ENCODE measurements at places on chromosomes 2 and 18.
A peak's percentile ranks its signal among the peaks of the same experiment; 100 is the strongest.

- DNase-seq: no peak
Observed at GRCh38 chr2:185511925-185512324, 226.7 kb upstream of the FSIP2 start.

GRCh38 chr2:151315381-151315903, 26.0 kb upstream of the NMI start:
- peak; percentile 16 for DNase-seq

DNA sequence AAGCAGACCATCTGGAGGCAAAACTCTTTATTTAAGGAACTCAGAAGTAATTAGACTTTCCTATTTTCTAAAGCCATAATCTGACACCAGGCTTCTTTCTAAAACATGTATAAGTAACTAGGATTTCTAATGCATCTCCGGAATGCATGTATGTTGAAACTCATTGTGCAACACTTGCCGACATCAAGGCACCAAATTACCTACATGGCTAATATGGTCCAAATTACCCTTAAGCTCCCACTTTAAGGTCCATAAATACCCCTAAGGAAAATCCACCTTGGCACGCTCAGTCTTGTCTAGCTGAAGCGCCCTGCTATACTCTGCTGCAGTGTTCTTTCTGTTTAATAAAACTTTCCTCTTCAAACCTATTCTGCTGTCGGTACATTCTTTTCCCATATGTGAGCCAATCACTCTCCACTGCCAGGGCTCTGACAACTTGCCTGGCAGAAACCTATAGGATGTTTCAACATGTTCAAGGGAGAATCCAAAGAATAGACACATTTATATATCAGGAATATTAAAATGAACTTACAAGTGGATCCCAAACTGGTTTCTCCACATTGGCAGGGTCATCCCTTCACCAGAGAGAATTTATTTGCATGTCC, 171.9 kb downstream of the GALNT1 start:
- no peak for DNase-seq

DNA sequence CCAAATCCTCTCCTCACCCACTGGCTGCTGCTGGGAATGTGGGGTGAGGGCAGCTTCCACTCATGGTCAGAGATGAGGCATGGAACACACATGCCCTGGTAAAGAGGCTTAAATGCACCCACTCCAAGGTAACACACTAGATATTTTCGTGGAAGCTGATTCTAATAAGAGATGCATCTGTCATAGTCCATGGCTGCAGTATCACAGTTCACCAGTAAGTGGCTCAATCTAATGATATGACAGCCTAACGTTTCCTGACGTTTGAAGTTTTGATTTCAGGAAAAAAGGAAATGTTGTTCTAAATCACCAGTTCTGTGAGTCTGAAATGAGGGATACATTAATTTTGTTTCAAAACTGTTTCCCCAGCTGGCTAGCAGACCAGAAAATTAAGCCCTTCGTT, 38.2 kb downstream of the LCT start:
- no peak for DNase-seq

DNA sequence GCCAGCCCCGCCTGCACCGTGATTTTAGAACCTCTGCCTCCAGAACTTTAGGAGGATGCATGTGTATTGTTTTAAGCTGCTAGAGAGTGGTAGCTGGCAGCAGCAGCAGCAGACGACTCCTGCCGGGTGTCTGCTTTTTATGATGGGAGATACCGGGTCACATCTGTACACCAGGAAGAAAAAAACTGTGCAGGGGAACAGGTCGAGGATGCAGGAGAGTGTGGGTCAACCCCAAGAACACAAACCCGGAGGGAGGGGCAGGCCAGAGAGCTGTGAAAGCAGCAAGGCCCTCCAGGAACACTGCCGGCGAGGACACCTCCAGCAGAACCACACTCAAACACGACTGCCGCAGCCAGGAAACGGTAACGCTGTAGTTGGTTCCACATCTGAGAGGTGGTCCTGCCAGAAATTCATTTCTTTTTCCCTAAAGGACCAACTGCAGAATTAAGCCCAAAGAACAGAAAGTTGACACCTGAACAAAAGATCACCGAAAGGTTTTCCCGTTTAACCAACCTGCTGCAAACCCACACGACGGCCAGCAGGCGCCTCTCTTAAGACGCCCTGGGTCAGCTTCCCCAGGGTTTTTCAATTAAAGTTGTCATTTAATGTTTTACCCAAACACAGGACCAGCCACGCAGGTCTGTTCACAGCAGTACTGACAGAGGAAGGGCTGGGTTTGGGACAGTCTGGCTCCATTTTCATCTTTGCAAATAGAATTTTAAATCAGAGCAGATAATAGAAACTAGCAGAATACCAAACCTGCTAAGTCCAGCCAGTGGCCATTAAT, 60.5 kb downstream of the NDUFA10 start:
- DNase-seq: no peak

Measured in mucosa of descending colon (tissue), 3 donors.